ENCODE measurements at places on chromosomes 6 and 20.

DNA sequence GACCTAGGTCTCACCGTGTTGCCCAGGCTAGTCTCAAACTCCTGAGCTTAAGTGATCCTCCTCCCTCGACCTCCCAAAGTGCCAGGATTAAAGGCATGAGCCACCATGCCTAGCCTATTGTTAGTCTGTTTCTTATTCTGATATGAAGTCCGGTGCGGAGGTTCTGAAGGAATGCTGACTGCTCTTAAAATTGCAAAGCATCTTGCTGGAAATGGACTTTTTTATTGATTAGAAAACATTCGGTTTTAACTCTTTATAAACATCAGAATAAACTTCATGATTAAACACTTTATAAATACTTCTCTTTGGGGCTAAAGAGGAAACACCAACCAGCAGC, 3.2 kb downstream of the TNFAIP3 start:
- no peak for DNase-seq

GRCh38 chr6:9540126-9540525, 874.7 kb downstream of the TFAP2A start:
- DNase-seq = no peak

DNA sequence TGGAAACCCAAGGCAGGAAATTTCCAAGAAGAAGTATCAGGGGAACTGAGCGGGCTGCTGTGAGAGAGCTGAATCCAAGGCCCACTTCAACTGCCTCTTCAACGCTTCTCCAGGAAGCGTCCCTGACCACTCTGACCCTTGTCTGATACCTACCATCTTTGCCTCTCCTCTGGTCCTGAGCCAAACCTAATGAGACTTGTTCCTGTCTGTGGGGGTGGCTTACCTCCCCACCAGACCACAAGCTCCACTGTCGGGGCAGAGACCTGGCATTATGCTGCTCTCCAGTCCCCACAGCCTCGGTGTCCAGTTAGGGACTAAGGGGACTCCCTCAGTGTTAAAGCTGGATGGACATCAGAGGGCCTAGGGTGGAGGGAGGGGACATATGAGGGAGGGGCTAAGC, 49.7 kb downstream of the LRFN2 start:
- no peak for DNase-seq

DNA sequence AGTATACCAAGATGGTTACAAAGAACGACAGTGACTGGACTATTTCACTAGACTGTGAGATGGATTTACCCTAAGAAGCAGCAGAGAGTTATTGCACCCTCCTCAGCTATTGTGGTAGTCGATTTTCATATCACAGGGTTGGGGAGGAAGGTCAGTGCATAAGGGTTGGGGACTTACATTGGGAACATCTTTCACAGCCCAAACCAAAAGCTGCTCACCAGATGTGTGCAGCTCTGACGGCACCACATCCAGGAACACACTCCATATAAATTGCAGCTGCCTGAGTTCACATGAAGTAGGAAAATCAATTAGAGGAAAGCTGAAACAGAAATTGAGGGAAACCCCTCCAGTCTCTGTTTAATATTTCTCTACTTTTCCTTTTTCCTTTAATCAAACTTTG, 470.5 kb upstream of the NRSN1 start:
- no peak for DNase-seq

DNA sequence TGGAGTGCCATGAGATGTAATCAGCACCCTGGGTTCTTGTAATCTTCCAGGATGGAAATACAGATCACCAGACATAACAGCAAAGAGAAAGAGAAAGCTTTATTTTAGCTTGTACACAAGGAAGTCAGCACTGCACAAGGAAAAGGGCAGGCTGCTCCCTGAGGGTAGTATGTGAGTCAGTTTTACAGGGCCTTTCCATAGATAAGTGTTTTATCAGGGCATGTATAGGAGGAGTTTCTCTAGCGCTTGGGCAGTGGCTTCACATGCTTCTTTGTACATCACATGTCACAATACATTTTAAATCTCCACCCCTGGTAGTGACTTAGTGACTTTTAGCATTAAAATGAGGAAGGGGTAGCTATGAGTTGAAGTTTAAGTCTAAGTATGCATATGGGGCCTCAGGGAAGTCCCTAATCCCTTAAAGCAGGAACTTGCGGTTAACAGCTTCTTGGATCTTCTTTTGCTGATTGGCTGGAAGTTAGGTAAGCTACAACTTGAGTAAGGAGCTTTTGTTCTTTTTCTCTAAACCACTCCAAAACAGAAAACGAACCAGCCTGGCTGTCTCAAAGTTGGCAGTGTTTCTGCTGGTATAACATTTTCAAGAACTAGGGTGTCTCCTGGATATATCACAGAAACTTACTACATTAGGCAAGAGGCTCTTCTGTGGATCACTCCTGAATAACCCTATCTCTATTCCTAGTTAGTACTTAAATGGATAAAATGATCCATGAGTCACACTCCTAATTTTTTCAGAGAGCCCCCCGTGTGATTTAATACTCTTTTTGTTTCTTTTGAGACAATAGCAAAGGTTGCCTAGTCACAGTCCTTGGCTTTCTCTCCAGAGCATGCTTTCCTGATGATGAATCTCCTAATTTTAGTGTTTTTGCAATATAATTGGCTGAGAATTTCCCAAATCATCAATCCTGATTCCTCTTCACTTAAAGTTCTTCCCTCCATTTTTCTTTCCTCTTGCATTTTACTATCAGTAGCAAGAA, 60.2 kb downstream of the MRAP2 start:
- DNase-seq = no peak

- no peak for DNase-seq
These were observed 86.6 kb upstream of the STXBP5 start for GRCh38 chr6:147117580-147117979.

DNA sequence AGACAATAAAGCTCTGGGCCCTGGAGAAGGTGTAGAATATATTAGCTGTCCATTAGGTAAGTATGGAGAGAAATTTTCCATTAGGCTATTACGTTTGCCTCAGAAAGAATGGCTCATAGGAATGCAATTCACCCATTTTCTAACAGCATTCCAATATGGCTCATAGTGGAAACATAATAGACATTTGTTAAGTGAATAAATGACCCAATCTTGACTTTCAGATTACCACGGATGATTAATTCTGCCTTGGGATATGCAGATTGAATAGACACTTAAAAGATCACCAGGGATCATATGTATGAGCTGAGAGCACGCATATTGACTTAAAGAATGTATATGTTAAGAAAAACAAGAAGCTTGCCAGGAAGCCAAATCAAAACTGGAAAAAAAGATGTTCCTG, 209.1 kb upstream of the CDYL start:
- no peak for DNase-seq

DNA sequence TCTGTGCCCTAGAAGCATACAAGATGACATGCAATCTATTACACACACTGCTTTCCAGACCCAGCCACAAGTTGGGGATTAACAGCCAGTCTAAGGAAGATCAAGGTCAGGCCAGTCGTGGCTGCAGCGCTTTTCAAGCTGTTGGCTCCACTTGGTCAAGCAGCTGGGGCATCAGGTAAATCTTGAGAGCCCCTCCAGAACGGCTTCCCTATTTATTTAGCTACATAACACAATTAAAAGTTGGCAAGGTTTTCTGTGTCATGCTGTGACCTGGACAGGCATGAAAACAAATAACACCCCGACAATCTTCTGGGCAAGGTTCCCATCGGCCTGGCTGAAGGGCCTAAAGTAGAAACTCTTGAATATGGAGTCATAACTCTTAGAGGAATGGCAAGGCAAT, 524.3 kb downstream of the PRKN start:
- no peak for DNase-seq

DNA sequence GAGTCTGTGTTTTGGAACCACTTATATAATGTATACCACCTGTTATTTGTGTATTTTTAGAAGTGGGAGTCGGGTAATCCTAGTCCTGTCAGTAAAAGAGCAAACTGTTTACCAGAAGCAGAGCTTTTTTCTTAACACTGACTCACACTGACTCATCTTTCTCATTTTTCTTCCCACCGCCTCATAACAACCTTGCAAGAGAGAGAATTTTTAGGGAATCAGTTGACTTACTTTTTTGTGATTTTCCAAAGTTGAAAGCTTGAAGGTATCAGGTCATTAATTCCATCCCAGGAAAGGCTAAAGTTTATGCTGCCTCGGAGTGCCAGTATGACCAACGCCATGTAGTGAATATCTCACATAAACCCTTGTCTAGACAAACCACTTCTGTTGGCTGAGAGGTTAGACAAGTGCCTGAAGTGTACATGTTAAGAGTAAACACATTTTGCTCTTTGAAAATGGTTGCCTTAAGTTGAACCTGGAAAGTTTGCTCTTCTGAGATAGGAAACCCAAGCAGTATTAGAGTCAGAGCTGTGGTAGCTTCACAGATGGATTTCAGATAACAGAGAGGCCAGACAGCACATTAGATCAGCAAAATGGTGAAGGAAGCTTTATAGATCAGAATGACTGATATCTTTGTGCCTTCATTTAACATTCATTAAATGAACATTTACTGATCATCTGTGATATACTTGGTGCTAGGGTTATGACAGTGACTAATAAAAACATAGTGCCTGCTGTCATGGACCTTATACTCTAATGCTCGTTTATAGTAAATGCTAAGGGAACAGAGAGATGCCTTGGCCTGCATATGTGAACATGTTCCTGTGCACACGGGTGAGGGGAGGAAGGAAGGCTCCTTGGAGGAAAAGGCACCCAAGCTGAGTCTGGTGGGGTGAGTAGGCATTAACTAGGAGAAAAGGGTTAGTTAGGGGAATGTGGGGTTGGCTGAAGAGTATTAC, 29.1 kb upstream of the PKIG start:
- no peak for DNase-seq

DNA sequence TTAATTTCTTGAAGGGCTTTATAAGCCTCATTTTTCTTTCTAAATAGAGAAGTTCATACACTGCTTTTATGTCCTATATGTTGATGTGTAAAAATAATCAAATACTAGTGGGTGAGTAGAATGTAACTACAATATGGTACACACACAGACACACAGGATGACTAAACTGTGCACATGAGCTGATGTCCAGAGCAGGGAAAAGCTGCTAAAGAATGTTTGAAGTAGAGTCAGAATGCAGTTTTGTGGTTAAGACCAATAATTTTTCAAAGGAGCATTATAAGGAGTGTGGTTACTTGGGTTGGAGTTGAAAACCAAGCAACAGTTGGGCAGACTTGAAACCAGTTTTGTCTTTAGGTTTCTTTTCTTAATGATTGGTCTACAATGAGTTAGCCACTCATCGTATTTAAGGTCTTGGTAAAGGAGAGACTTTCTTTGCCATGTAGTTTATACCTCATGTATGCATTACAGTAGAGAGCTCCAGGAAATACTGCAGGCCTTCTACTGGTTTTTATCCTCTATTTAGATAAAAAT, 196.6 kb downstream of the ESR1 start:
- DNase-seq = no peak

DNA sequence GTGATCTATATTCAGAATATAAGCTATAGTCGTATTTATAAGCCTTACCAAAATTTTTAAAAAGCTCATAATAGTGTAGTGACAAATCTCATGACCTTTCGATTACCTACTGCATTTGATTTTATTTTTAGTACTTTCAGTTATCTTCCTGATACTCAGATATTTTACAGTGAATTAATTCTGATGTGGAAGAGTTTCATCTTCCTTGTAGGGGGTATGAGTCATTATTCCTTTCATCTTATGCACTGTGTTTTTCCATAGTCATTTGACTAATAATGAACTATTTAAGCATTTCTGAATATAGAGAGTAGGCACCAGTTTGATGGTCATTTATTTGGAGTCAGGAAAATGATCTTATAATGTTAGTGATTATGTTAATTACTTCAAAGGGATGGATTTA, 36.4 kb downstream of the HDGFL1 start:
- DNase-seq = no peak

DNA sequence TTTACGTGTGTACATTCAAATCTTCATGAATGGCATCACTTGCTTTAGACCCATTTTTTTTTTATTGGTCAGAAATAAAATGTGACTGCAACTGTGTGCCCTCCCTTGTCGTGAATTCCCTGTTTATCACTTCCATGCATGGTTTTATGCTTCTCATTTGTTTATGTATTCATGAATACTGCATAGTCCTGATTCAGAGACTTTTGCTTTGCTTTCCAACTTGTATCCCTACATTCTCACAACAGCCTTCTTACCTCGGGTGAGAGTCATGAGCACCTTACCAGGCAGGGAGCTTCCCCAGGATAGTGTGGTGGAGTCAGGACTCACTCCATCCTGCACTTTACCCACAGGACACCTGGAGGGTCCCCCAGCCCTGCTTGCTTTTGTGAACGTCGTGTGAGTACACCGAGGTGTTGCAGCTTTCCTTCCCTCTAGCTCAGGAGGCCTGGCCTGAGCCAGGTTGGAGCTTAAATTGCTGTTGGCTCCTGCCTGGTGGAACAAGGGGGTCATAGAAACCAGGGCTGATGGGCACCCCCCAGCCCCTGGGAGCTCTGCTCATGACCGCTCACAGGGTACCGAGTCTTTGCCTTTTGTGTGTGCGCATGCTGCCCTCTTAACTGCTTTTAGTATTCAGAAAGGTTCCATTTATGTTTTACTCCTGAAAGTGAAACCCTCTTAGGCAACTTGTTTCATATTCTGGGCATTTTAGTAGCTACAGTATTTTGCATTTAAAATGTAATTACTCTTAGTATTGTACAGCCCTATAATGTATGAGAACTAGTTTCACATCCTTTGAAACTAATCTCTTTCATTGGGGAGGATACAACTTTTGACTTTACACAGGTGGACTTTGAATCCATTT, 66.0 kb downstream of the CDS2 start:
- DNase-seq = no peak

- DNase-seq = no peak
These were observed 147.6 kb downstream of the SYNDIG1 start for GRCh38 chr20:24617080-24617432.

DNA sequence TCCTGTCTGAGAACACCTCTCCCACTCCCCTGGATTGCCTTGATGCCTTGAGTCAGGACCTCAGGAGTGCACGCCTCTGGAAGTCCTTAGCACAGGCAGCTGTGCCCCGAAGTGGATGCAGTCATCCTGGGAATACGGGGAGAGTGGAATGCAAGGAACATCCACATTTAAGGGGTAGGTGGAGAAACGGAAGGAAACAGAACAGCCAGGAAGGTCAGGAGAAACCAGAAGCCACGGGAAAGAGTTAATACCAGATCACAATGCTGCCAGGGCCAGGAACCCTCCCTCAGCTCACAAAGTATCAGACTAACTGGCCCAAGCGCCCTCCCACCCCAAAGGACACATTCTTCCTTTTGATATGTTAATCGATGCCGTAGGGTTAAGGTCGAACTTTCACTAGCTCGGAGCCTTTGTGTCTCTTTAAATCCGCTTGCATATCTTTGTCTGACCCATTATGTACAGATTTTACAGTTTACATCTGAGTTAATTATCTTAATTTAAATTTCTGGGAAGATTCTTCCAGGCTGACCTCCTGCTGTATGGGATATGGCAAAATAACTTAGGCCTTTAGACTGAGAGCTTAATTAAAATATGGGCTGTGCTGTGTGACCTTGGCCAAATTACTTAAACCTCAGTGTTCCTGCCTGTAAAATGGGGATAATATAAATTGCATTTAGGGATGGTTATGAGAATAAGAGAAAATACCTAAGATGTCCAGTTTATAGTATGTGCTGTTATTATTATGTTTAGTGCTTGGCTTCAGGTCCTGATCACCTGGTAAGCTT, 24.0 kb upstream of the CCND3 start:
- no peak for DNase-seq

All from stimulated activated CD4-positive, alpha-beta T cell treated with anti-CD3 and anti-CD28 coated beads, Interleukin-12 subunit alpha, Interleukin-12 subunit beta, amount 100 ng/mL, for 48 hours (primary cell).